IMR-90 (cell line): ENCODE measurements at places on chromosomes 13 and 19. TPM values are rescaled to one million over a fixed set of nuclear protein-coding genes. Genes with fewer than 3 reads are reported as not detected.

Gene RNF17
- 0.18 and 0.28 TPM in 2 replicates for total RNA-seq

Gene REEP6
- total RNA-seq, result 1.3 and 1.7 TPM in 2 replicates

Gene GDF15
- total RNA-seq, result 5.6 and 10.3 TPM in 2 replicates

Gene MEX3D
- total RNA-seq, result 9.1 and 11.9 TPM in 2 replicates

Gene CGB5
- not detected in 2 replicates for total RNA-seq

Gene PCP2
- not detected in 2 replicates for total RNA-seq

Gene C13orf42
- total RNA-seq, result not detected in 2 replicates

Gene SIGLEC5
- total RNA-seq, result not detected in 2 replicates

DNA sequence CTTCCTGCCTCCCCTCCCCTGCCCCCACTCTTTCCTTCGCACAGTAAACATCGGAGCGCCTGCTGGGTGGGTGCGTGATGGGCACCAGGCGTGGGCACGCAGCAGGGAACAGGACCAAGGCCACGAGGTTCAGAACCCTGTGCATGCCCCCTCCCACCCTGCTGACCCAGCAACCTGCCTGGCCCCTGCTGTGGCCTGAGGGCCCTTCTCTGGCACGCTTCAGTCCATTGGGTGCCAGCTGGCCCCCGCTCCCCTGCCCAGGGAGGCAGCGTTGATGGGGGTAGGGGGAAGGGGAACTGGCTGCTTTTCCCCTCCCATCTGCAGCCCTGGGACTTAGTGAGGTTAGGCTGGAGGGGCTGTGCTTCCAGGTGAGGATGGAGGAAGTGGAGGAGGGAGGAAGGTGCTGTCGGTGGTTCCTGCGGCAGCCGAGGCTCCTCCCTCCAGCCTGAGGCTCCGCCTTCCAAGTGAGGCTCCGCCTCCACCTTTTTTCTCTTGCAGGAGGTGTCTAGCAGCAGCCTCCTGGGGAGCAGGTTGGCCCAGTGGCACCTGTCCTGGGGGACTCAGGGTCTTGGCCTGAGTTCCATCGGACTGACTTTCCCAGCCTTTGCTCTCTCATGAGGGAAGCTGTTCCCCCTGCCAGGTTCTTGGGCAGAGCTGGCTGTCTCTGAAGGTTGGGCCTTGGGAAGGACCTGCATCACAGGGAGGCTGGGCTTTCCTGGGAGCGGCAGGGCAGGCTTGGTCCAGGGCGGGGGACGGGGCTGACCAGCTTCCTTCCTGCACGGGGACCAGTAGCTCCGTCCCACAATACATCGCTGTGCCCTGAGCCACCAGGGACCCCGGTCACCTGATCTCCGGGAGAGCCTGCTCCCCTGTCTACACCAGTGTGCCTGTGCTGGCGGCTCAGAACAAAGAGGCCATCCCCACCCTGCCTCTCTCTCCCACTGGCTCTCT lies 7.3 kb downstream of the PIAS4 start:
- DNase-seq, result no peak

GRCh38 chr19:32324631-32325285 lies 20.7 kb upstream of the ZNF507 start:
- DNase-seq, result peak; percentile 6

GRCh38 chr13:71877256-71877653 lies 10.3 kb upstream of the DACH1 start:
- DNase-seq, result no peak

DNA sequence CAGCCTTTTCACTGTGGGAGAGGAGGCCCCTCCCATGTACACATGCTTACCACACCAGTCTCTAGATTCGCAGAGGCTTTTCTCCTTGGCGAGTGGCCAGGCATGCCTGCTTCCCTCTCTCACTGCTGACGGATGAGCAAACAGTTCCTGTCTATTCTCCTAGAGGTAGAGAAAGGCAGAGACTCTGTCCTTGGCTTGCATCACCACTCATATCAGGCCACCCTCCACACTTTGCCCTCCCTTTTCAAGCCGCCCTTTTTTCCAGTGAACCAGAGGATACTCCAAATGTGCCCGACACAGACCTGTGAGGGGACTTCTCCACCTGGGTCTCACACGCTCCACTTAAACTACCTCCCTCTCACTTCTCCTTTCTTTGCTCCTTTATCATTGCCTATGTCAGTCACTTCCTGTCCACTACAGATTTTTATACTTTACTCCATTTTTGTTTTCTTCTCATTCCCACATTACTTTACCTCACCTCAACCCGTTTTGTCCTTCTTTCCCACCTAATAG lies 284.6 kb downstream of the DNAJC15 start:
- DNase-seq, result peak; percentile 87

DNA sequence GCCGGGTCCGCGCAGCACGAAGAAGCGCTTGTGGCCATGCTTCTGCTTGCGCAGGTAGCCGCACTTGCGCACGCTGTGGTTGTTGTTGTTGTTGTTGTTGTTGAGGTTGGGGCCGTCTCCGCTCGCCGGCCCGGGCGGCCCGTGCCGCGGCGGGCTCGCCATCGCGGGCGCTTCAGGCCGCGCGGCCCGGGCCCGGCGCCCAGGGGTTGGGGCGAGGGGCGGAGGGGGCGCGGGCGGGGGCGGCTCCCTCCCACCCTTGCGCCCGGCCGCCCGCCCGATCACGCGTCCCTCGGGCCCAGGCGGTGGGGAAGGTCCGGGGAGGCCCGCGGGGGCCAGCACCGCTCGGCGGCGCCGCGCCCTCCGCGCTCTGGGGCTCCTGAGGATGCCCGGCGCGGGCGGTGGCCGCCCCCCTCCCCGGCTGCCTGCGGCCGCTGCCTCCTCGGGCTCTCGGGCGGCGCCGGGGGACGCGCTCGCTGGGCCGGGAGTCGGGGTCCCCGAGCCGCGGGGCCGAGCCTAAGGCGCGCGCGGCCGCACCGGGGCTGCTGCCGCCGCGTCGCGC lies 412 bp downstream of the IRS2 start:
- no peak for DNase-seq

- DNase-seq, result no peak
These were observed 28.4 kb downstream of the MCF2L start for GRCh38 chr13:112997188-112998130.

DNA sequence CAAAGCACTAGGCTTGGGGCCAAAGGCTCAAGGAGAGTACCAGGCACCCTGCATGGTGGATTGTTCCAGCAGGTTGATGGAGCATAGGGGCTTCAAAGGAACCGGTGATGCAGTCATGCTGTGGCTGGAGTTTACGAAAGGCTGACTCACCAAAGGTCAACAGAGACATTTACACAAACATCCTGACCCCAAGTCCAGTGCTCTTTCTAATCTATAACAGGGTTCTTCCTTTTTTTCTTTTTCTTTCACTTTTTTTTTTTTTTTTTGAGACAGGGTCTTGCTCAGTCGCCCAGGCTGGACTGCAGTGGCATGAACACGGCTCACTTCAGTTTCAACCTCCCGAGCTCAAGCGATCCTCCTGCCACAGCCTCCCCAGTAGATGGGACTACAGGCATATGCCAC lies 35.6 kb upstream of the TPTE2 start:
- DNase-seq, result peak; percentile 74

DNA sequence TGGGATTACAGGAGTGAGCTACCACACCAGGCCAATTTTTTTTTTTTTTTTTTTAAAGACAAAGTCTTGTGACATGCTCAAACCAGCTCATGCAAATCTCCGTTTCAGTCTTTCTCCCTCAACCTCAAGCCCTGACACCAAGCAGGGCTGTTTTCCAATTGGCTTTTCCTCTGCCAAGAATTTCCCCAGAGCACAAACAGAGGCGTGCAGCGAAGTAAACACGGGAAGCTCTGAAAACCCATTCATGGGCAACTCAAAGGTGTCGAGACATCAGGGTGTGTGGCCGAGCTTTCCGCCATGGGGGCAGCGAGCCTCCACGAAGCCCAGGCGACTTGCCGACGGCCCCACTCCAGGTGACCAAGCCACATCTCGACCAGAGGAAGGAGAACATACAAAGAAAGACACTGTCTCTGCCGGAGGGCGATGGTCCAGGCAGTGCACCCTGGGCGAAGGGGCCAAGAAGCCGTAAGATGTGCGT lies 70.0 kb downstream of the INSR start:
- peak; percentile 30 for DNase-seq

- no peak for DNase-seq
These were observed 406.3 kb downstream of the GPC5 start for GRCh38 chr13:91804724-91805123.

- DNase-seq, result no peak
These were observed 184.2 kb downstream of the ABCC4 start for GRCh38 chr13:95117092-95117491.

DNA sequence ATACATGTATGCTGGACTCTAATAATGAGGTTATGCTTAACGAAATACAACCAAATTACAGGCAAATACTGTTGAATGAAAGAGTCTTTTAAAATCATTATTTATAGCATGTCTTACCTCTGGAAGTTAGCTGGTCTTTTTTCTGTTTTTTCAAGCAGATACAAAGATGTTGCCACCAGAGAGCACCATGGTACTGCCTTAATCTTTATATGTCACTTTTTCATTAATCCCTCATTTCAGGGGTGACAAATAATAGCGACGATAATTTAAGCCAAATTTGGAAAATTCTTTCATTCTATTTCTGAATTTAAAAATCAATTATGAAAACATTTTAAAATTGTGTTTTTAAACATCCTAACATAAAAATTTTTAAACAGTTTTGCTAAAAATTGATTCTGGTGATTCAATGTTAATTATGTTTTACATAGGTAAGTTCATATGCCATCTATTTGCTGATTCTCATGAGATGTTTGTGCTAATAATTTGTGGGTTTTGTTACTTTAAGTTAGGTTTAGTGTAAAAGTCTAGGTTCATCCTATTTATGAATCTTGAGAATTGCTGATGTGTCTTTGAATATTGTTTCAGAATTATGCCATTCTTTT lies 379.3 kb upstream of the SGCG start:
- peak; percentile 5 for DNase-seq

- peak; percentile 38 for DNase-seq
These were observed 1.4 kb downstream of the GPX4 start for GRCh38 chr19:1105008-1105872.

GRCh38 chr13:41370736-41371135 lies 59.7 kb downstream of the NAA16 start:
- no peak for DNase-seq

GRCh38 chr19:11091703-11092153 lies 2.5 kb downstream of the LDLR start:
- DNase-seq, result peak; percentile 90

DNA sequence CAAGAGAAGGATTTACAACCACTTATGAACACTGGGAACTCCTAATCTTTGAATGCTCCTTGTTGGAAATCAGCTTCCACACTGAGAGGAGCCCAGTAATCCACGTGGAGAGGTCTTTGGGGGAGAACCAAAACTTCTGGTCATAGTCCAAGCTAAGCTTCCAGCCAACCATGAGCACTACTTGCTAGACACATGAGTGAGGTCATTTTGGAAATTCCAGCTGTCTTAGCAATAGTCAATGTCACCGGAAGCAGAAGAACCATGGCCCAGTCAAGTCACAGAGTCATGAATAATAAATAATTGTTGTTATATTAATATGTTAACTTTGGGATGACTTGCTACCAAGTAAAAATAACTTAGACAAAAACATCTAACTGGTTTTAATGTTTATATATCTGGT lies 324.9 kb upstream of the SGCG start:
- no peak for DNase-seq

GRCh38 chr19:13032837-13033236 lies 37.6 kb downstream of the NFIX start:
- DNase-seq, result no peak

GRCh38 chr13:111399776-111400538 lies 79.5 kb downstream of the TEX29 start:
- DNase-seq, result no peak

GRCh38 chr13:114296902-114297301 lies 15.5 kb downstream of the UPF3A start:
- no peak for DNase-seq

DNA sequence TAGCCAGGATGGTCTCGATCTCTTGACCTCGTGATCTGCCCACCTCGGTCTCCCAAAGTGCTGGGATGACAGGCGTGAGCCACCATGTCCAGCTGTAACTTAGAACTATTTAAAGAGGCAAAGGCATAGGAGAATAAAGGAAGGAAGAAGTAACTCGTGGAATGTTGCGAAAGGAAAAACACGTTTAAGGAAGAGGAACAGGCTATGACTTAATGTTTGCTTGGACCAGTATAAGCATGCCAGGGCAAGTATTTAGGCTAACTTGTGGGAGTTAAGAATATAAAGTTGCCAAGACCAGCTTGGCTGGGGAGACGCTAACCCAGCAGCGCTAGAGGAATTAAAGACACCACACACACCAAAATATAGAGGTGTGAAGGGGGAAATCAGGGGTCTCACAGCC lies 33.5 kb downstream of the ZNF844 start:
- no peak for DNase-seq

- peak; percentile 61 for DNase-seq
These were observed 95.3 kb downstream of the KL start for GRCh38 chr13:33111414-33112110.

DNA sequence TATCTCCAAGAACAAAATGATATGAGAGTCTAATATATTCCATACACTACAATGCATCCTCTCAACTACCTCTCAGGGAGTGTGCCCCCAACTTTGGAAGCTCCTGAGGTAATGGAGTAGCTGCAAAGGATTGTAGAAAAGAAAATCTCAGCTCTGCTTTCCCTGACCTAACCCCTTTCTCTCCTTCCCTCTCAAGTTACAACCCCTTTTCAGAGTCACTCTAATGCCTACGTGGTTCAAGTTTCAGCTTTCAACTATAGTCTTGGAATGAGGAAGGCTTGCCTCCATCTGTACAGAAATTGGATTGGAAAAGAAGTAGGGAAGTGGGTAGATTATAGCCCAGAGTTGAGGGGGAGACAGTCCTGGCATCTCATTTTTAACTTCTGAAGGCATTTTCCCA lies 256.0 kb downstream of the PCDH9 start:
- DNase-seq, result peak; percentile 13

DNA sequence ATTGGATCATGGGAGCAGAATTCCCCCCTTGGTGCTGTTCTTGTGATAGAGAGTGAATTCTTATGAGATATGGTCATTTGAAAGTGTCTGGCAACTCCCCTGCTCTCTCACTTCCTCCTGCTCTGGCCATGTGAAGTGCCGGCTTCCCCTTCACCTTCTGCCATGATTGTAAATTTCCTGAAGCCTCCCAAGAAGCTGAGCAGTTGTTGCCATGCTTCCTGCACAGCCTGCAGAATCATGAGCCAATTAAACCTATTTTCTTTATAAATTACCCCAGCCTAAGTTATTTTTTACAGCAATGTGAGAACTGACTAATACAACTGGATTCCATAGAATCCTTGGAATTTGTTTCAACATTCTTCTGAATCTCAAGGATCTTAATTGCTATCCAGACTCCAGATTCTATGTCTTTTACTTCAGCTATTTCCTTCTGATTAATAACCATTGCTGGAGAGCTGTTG lies 328.1 kb downstream of the SLITRK5 start:
- DNase-seq, result peak; percentile 30

GRCh38 chr19:530134-531008 lies 1.2 kb upstream of the CDC34 start:
- no peak for DNase-seq

- DNase-seq, result peak; percentile 64
These were observed 109.7 kb downstream of the NUFIP1 start for GRCh38 chr13:44879452-44880058.

- DNase-seq, result no peak
These were observed 10.3 kb downstream of the TMEM272 start for GRCh38 chr13:51834581-51835171.
